ENCODE measurements at places on chromosomes 1 and 21. TPM values are rescaled to one million over a fixed set of nuclear protein-coding genes. Genes with fewer than 3 reads are reported as not detected.

GRCh38 chr1:106755682-106756406 is 300.6 kb upstream of the PRMT6 start:
- DNase-seq: no peak

DNA sequence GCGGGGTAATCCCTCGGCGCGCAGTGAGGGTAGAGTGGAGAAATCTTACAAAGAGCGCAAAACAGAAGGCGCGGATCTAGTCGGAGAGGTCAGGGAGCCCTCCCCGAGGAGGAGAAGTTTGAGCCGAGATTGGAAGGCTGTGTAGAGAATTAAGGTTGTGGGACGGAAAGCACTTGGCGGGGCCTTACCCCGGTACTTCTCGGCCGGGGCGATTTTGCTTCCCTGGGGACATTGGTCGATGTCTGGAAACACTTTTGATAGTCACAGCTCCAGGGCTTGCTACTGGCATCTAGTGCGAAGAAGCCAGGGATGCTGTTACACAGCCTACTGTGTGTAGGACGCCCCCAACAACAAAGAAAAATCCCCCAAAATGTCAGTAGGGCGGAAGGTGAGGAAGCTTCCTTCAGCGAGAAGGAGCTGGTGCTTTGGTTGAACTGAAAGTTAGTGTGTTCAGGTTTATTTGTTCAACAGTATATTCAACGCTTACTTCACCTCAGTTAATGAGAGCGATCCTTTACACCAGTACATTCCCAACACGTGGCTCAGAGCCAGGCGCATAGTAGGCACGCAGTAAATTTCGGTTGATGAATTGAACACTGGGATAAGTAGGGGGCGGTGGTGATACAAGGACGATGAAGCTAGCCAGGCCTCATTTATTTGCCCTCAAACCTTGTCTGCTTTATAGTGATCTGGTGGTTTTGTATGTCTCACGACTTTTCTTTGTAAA is 807 bp downstream of the CEP85 start:
- peak; percentile 13 for DNase-seq

PLA2G2C gene
- not detected for total RNA-seq

MRPL55 gene
- total RNA-seq: 82.7 TPM

JAK1 gene
- total RNA-seq: 80.2 TPM

RPTN gene
- not detected for total RNA-seq
